ENCODE measurements at places on chromosomes 7 and 10.

DNA sequence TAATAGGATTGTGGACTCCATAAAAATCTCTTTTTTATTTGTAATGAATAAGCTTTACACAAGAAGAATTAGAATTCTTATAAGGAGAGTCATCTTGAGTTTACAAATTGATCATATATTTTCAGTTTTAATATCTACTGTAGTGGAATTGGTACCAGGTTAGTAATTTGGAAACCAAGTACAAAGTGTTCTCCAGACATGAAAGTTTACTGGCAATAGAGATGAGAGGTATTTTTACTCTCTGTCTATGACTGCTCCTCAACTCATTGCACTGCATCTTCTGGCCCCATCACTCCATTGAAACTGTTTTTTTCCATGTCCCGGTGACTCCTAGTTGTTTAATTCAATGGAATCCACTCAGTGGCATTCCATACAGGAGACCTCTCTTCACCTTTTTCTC is 164.5 kb upstream of the SMIM30 start:
- DNase-seq = no peak

GRCh38 chr10:3779158-3779741 is 5.8 kb downstream of the KLF6 start:
- DNase-seq = peak; percentile 51

DNA sequence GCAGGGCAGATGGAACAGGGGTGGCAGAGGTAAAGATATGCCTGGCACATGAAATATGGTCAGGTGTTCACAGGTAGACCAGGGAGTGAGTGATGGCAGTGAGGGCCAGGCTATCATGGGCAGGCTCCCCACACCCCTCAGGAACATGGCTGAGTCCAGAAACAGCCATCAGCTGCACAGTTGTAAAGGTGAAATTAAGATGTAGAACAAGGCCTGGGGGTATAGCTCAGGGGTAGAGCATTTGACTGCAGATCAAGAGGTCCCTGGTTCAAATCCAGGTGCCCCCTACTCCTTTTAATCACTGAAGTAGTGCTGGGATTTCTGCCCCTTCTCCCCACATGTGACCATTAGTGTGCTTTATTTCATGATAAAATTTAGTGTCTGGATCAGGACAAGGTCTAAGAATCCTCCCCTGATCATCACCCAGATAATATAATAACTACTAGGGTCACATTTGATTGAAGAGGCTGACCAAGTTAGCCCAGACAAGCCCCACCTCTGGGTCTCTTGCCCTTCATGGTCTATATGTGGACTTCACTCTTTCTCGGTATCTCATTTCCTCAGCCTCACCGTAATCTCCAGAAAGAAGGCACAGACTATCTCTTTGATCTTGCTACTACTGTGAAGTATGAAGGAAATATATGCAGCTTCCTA is 69.0 kb downstream of the ZNF783 start:
- DNase-seq = no peak

GRCh38 chr7:8389593-8390261 is 43.7 kb upstream of the NXPH1 start:
- no peak for DNase-seq

GRCh38 chr7:526460-527034 is 6.9 kb upstream of the PDGFA start:
- DNase-seq = no peak
